AG20443 (cell line): ENCODE measurements at places on chromosomes 2 and 18.
A peak's percentile ranks its signal among the peaks of the same experiment; 100 is the strongest.

DNA sequence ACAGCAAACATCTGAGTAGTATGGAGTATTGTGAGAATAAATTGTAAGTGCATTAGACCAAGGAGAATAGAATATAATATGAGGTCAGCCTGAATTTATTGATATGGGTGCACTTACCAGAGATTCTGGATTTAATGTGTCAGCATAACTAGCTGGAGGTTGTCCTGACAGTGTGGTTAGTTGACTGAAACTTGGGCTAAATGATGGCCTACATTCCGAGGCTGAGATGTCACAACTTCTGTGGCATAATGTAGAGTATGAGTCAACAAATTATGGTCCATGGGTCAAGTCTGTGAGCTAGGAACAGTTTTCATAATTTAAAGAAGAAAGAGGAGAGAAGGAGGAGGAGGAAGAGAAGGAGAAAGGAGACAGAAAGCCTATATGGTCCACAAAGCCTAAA, 127.6 kb downstream of the QPCT start:
- DNase-seq: peak; percentile 77

- no peak for DNase-seq
Observed at GRCh38 chr2:64534363-64534762, 10.2 kb downstream of the AFTPH start.

DNA sequence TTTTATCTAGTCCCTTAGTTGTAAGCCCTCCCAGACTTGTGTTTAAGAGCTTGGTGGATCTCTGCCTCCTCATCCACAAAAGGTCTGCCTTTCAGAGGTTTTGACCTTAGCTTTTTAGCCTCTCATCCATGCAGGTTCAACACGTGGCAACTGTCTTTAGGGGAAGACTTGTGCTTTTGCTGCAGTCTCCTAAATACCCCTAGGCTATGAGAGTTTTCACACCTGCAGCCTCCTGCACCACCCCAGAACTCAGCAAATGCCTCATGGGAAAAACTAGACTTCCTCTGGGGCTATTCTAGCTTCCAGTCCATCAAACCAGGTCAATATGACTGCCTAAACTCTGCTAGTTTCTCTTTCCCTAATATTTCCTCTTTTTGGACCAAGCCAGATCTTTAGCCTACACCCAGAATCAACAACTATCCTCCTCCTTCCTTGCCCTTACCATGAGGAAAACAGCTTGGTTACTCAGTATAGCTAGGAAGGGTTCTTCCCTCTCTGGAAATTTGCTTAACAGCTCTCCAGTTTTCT, 132.3 kb upstream of the RIOK3 start:
- DNase-seq: no peak

DNA sequence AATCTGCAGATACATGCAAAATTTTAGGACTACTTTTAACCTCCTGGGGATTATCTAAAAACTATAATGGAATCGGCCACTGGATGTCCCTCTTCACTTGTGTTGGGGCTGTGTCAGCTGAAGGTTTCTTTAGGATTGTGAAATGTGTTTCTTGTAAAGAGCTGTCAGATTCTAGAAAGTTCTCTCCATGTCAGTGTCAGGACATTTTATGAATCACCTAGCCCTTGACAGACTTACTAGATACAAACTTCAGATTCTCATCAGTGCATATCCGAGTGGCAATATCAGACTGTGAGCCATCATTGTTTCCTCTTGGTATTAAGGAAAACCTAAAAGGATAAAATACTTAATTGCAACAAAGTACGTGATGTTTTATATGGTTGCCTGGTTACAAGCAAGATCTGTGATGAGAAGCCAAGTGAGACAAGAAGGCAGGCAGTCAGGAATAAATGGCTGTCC, 107.3 kb downstream of the CPS1 start:
- DNase-seq: peak; percentile 30

DNA sequence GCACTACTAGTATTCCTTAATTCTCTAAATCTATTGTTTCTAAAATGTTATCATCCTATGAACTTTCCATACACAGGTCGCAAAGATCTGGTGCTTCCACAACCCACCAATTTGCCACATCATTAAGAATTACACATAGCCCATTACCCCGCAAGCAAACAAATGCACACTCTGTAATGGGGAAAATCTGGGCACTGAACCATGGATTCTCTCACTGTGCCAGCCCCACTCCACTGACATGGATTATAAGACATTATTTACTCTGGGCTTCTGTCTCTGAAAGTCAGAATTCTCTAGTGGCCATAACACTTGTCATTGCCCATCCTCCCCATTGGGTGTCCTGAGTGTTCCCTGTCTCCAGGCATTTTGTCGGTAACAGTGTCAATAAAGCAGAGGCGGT, 537.1 kb downstream of the EPHA4 start:
- no peak for DNase-seq
